ENCODE measurements at places on chromosomes 1 and 21.

DNA sequence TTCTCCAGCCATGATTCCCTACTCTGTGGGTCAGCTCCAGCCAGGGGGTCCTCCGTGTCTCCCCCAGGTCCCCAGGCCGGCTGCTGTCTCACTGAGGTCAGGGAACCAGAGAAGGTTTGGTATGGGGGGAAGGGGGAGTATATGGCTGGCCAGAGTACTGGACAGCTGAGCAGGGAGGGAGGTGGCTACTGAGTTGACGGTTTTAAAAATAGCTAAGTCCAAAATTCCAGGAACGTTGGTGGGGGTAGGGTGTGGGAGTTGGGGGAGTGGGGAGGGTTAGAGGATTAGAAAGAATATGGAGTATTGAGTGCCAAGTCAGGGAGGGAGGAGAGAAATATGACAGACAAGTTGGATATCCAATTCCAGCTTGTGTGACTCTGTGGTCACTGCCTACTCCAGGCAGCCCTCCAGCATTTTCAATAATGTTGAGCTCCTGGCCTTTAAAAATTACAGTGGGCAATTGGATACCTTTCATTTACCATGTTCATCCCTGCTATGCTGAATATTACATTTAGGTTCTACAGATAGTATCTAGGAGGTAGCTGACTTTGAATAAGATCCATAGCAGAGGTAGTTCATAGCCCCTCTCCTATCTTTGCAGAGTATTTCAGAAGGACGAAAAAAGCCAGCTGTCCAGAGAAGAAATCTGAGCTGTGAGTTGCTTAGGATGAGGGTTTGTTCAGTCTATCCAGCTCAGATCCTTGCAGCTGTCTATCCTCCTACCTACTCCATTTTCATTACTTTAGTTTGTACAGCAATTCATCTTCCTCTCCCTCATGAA lies at the start of gene HJV:
HJV (minus strand) TSS at position 114 of the 781 bp plus-strand sequence. CDS start 1,504 bp downstream, outside the sequence.
- DNase-seq: no peak

DNA sequence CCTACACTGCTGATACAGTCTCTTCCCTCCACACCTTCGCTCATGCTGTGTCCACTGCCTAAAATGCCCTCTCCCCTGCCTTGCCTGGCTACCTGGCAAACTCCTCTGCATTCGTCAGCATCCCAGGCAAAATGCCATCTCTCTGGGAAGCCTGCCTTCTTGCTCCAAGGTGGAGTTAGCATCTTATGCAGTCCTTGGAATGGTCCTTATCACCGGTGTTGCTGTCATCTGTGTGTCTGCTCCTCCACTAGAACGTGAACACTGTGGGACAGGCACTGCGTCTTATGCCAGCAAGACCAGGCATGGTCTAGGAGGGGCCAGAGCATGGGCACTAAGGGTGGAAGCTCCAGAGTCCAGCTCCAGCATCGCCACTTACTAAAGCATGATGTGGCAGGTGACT lies 211.8 kb downstream of the MATN1 start:
- no peak for DNase-seq

DNA sequence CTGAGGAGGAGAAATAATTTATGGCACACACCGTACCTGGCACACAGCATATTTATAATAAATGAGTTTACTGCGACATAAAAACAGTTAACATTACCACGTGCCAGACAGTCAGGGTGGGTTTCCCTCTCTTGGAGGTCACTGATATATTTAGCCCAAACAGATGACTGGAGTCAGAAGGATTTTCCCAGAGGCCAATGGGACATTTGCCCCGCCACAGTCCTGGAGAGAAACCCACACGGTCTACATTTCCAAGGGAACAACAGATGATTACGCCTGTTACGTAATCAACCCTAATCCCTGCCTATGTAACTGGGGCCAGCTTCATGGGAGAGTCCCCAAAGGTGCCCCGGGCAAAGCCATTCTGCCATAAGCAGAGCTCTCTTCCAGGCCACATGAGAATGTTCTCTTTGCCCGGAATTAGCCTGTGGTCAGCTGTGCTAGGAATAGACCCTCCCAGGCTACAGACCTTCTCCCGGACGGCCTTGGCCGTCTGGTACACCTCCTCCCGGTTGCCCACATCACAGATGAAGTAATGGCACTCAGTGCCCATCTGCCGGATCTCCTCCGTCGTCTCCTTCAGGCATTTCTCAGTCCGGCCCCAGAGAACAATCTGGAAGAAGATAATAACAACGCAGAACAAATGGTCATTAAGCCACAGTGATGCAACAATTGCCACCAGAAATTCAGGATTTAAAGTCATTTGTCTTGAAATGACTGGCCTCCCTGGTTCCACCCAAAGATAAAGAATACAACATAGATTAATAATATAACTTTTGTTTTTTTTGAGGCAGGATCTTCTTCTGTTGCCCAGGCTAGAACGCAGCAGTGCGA lies 37.7 kb downstream of the DHRS3 start:
- DNase-seq: no peak

GRCh38 chr1:232322162-232322734 lies 307.7 kb downstream of the SIPA1L2 start:
- no peak for DNase-seq

DNA sequence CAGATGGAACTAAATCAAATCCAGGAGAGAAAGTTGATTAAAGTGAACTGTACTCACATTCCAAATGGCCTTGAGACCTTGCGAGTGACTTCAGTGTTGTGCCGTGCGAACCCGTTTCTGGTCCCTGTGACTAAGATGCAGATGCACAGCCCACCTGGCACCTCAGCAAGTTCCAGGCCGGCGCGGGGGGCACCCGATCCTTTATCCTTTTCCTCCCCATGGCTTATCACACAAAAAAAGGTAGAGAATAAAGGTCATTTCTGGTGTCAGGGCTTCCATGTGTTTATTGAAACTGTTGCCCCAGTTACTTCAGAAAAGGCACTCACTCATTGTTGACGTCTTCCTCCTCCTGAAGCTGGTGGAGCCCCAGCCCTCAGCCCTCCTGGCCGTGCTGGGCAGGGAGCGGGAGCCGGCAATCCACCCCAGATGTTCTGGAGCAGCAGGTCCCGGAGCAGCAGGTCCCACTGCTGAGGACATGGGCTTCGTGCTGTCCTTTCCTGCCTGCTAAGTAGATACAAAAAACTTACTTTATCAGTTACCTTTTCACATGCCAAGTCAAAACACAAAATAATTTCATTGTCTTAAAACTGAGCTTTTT lies 53.0 kb downstream of the PCNT start:
- no peak for DNase-seq

- no peak for DNase-seq
These were observed 10.7 kb downstream of the EPHB2 start for GRCh38 chr1:22721122-22721873.

DNA sequence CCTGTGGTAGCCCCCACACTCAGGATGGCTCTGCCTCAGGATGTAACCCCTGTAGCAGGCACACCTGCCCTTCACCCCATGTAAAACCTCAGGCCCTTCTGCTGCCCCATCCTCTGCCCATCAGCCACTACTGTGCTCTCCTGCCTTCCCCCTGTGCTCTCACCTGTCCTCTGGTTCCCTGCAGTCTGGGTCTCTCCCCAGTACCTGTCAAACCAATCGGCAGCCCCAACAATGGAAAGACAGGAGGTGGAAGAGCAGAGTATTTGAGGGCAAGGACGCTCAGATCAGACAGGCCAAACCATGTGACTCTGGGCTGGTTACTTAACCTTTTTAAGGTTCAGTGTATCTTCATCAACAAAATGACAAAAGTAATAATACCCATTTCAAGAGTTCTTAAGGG lies 30.9 kb downstream of the SMIM12 start:
- no peak for DNase-seq

DNA sequence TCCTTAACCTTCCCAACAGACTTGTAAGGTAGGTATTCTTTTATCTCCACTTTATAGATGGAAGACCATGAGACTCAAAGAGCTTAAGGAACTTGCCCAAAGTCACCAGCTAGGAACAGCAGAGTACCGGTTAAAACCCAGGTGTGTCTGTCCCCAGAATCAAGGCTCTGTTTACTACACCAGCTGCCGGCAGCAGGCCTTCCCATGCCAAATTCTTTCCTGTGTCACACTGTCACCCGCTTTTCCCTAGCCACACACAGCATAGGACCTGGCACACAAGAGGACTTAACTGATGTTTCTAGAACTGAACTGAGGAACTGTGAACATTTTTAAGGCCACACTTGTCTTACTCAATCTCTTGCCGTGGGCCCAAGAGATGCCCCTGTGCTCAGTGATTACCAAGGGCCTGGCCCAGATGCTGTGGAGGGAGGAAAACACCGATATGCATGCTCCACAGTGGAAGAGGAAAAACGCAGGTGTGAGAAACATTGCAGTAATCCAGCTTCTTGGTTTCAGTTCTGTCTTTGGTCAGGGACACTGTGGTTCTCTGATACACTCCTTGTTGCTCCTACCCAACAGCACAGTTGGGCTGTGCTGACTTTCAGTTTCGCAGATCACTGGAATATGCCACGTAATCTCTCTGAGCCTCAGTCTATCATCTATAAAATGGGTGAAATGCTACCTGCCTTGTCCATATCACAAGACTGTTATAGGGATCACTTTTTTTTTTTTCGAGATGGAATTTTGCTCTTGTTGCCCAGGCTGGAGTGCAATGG lies 13.9 kb upstream of the LY9 start:
- no peak for DNase-seq

DNA sequence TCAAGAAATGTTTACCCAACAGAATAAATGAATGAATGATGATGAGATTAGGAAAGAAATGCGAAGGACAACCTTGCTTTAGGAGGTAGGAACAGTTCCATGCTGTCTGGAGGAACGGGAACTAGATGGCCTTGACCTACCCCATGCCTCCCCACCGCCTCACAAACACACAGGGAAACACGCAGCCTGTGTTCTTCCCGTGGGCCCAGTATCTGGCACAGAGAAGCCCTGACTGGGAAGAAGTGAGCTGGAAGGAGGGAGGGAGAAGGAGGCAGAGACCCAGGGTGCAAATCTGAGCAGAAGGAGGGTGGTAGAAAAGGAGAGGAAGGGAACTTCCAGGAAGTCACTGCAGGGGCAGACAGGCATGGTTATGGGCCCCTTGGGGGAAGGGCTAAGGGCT lies 3.5 kb upstream of the ADORA1 start:
- DNase-seq: no peak

- no peak for DNase-seq
These were observed 11.5 kb downstream of the KTI12 start for GRCh38 chr1:52022133-52022532.

- no peak for DNase-seq
These were observed 216.9 kb downstream of the NUF2 start for GRCh38 chr1:163538667-163539066.

DNA sequence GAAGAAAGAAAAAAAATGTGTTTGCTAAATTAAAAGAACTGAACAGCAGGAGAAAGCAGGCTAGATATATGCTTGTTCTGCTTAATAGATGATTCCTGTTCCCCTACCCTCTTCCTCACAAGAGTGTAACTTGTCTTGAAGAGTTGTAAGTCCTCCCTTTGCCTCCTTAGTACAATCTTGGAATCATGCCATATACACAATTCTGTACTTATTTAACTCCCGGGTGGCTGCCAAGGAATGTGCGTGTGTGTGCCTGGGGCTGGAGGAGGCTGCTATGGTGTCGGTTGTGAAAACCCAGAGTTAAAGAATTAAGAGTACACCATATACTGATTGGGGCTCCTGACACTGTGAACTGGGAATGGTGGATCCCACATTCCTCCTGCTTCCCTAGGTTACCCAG lies 194.2 kb downstream of the SIPA1L2 start:
- no peak for DNase-seq

DNA sequence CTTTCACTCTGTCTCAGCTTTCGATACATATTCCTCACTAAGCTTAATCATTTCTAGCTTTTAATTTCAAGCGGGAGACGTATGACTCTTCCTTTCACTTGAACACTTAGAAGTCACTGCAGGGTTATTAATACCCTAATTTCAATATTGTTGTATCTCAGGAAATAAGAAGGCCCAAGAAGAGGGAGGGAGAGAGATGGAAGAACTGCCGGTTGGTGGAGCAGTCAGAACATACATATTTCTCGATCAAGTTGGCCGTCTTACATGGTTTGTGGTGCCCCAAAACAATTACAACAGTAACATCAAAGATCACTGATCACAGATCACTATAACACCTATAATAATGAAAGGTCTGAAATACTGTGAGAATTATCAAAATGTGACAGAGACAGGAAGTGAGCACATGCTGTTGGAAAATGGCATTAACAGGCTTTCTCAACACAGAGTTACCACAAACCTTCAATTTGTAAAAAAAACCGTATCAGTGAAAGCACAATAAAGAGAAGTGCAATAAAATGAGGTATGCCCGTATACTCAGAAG lies 145.4 kb upstream of the HP1BP3 start:
- no peak for DNase-seq

DNA sequence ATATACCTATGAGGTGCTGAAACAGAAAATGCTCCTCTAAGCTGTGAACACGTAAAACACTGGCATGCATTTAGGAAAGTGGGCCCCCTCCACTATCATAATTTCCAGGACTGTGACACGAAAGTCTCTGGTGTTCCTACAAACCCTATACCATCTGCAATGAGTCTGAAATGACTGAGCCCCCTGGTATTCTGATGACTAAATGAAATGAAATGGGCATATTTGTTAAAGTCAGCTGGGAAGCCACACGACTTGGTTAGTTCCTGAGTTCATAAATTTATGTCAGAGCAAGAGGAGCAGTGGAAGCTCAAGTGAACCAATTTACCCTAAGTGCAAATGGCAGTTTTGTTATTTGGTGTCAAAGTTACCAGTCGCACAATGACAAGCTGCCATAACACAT lies 182.3 kb downstream of the KCTD3 start:
- no peak for DNase-seq

- no peak for DNase-seq
These were observed 21.1 kb downstream of the TMEM51 start for GRCh38 chr1:15174615-15174983.

DNA sequence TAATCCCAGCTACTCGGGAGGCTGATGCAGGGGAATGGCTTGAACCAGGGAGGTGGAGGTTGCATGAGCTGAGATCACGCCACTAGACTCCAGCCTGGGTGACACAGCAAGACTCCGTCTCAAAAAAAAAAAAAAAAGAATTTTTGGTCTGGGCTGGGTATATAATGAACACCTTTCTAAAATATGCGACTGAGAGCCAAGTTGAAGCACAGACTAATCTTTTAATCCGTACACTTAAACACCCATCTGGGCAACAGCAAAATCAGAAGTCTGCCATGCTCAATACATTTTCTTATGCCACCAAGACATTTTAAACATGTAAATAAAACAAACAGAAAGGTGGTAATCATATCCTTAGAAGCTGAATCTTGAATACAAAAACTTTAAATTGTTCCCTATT lies 31.6 kb upstream of the ABCB10 start:
- DNase-seq: no peak

DNA sequence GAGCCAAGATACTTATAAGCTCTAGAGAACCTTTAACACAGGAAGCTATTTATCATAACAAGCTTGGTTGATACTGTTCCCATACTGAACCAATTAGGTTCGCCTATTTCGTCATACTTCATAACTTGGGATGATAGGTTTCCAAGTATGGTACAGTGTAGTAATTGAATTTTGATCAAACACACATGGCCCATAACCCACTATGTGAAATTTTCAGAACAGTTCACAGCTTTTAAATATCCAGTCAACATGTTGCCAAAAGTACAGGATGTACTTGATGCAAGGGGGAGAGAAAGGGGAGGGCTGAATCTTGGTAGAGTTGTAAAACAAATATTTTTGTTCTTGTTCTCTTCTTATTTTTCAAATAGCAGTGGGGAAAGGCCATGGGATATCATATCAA lies 86.6 kb downstream of the TM2D1 start:
- DNase-seq: no peak

All from stimulated activated CD8-positive, alpha-beta memory T cell treated with anti-CD3 and anti-CD28 coated beads, Interleukin-7, amount 100 ng/mL, for 1 hour (primary cell).